ENCODE measurements at places on chromosomes 4 and X. TPM values are rescaled to one million over a fixed set of nuclear protein-coding genes. Genes with fewer than 3 reads are reported as not detected.

The FREM3 gene
- not detected for polyA plus RNA-seq

The LIAS gene
- polyA plus RNA-seq = 11.4 TPM

The ASMT gene
- 1.2 TPM for polyA plus RNA-seq

The TLR8 gene
- 0.04 TPM for polyA plus RNA-seq

The DDX60 gene
- 3.4 TPM for polyA plus RNA-seq
